DMS79 (cell line): ENCODE measurements at places on chromosomes 5 and 9.

- DNase-seq, result no peak
Observed at GRCh38 chr9:33381231-33381791, 21.1 kb downstream of the AQP7 start.

DNA sequence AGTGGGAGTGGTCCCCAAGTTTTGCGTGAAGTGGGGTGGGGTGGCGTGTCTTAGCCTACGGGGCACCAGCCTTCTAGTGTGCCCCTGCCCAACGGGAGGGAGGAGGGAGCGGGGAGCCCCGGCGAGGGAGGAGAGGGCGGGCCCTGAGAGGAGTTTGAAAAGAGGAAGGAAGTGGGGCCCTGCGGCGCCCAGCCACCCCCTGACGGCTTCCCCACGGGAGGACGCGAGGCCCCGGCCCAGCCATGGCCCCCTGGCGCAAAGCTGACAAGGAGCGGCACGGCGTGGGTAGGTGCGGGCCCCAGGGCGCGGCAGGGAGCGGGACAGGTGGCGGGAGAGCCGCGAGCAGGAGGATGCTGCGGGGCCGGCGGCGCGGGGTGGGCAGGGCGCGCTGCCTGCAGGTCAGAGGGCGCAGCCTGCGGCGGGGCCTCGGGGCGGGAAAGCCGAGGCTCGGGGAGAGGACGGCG, at the start of gene DOCK2:
Gene DOCK2 (plus strand): TSS at position 191 of the 464 bp plus-strand sequence. CDS start 52 bp downstream, at position 243.
- DNase-seq, result no peak

- no peak for DNase-seq
Observed at GRCh38 chr5:81534441-81534840, 140.5 kb upstream of the ACOT12 start.

DNA sequence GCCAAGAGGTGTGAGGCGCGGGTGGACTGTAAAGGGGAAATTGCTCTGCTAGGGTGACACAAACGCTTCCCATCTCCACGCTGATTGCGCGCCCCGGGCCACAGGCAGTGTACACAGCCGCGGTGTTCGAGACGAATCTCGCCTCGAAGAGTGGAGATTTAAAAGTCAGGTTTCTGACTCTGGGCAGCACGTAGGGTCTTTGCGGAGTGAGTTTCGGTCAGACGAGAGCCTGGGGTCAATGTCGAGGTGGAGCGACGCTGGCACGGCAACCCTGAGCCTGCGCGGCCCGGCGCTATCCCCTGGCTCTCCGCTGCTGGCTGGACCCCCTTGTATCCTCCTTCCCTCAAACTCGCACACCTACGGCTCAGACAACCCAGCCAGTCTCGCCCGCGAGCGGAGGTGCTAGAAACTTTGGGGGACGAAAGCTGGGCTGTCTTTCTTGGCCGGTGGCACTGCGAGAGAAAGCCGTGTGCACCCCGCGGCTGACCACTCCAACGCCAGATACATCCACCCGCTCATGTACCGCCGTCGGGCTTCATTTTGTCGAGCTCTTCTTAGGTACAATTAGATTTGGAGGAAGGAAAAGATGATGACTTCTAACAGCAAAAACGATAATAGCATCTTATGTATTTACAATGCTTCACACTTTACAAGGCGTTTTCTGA, 5.4 kb upstream of the FOXB2 start:
- DNase-seq, result no peak

DNA sequence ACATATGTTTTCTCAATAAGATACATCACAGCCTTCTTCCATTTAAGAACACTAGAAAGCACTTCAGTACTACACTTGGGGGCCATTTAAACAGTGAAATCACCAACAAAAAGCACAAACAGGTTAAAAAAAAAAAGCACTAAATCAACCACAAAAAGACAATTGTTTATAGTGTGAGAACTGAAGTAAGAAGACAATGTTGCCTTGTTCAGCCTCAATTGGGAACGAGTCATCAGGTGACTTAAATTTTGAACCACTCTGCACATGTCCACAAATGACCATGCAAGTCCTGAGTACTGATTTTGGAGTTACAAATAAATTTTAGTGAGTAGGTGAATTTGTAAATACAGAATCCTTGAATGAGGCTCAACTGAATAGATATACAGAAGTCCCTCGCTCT, 37.2 kb upstream of the HNRNPA0 start:
- no peak for DNase-seq

DNA sequence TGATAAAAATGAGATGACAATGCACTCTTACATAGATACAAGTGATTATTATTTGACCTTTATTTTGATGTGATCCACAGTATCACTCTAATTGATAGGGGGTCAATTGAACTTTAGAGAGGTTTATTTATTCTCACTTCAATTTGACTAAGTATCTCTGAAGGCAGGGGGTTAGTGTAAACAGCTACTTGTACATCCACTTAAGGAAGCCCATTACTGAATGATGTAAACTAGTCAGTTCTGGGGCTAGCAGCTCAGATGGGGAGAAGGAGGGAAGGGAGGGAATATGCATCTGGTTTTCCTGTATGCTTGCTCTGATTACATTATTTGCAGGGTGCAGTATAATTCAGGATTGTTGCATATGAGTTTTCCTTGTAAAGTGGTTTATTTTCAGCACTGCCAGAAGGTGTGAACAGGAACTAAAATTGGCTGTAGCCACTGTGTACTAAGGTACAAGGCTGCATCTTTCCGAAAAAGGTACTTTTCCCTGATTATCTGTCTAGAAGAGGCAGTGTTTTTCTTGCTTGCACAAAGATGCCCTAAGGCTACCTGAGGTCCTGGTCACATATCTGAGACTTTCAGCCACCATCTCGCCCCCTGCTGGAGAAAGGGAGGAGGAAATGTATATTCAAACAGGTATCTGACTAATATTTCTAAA, 51.2 kb downstream of the MRPS27 start:
- DNase-seq, result no peak

- no peak for DNase-seq
Observed at GRCh38 chr9:74218385-74219063, 278.6 kb upstream of the RORB start.

- DNase-seq, result no peak
Observed at GRCh38 chr5:81014348-81014747, 54.2 kb downstream of the RASGRF2 start.

DNA sequence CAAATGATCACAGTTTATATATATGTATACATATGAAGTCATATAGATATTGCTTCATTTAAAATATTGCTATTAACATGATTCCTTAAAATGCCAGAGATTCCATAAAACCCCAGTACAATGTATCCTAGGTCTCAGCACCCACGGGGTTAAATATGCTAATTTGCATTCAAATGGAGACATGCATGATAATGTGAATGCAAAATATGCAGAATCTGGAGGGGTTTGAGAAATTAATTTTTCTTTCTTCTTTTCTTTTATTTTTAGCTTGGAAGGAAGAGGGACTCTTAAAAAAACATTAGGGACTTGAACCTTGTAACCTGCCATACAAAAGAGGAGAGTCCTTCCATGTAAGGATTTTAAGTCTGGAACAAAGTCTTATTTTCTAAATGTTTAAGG, 211.9 kb downstream of the MEF2C start:
- no peak for DNase-seq

DNA sequence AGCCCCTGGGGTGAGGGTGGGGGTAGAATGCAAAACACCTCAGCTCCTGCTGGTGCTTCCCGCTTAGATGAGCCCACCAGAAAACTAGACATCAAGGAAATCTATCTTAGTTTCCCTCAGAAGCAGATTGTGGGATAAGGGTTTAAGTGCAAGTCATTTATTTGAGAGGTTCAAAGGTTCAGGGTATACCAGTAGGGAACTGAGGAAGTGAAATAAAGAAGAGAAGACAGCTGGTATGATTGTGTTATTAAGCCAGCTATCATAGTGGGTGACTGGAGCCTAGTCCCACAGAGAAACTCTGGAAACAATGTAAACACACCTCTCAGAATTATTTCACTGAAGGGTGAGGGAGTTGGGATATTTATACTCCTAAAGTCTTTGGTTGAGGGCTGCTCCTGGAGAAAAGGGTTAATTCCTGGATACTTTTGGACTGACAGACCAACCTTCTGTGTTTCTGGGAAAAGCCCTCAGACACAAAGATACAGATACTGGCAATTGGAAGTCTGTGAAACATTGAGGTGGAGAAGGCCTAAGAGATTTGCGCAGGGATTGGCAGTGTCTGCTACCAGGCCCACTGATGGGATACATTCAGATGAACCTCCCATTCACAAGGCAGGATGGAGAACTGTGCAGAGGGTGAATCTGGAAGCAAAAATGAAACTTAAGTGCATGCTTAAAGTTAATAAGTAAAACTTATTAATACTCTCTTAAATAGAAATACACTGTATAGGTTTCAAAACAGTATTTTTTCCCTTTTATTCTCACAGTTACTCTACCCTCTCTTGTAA, 6.4 kb upstream of the DCTN4 start:
- no peak for DNase-seq

- no peak for DNase-seq
Observed at GRCh38 chr9:137027369-137028262, at the start of gene ABCA2. ABCA2 (minus strand) TSS chr9:137028237; CDS start chr9:137028140, 97 bp downstream.

DNA sequence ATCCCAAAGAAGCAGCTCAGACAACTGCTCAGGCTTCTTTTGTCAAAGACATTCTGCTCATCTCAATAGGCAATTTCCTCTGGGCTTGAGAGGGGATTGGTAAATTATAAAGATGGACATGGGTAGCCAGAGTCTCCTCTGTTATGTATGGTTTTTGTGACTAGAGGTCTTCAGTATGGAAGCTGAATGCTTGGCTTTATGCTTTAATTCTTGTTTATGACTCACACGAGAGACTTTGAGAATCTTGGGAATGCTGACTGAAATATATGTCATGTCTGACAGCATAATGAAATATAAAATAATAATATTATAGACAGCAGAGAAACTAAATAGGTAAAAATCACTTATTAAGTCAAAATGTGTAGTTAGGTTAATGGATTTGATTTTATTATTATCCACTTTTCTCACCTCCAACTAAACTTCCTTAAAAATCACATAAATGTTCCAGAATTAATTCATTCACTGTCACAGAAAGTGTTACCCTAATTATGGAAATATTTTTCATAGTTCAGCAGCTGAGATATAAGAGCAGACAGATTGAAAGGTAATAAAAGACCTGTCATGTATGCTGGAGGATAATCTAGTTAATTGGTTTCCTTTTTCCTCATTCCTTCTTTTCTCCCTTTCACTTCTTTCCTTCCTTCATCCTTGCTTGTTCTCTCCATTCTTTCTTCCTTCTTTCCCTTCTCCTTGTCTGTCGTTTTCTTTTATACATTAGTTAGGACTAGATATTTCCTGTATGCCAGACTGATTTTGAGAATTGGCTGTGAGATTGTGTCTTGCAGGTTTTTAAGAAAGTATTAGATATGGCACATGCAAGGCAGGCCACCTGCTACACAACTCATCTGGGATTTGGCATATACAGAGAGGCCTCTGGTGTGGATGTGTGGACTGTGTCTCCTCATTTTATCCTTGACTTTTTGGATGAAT, 1866.1 kb upstream of the NUDT12 start:
- no peak for DNase-seq

DNA sequence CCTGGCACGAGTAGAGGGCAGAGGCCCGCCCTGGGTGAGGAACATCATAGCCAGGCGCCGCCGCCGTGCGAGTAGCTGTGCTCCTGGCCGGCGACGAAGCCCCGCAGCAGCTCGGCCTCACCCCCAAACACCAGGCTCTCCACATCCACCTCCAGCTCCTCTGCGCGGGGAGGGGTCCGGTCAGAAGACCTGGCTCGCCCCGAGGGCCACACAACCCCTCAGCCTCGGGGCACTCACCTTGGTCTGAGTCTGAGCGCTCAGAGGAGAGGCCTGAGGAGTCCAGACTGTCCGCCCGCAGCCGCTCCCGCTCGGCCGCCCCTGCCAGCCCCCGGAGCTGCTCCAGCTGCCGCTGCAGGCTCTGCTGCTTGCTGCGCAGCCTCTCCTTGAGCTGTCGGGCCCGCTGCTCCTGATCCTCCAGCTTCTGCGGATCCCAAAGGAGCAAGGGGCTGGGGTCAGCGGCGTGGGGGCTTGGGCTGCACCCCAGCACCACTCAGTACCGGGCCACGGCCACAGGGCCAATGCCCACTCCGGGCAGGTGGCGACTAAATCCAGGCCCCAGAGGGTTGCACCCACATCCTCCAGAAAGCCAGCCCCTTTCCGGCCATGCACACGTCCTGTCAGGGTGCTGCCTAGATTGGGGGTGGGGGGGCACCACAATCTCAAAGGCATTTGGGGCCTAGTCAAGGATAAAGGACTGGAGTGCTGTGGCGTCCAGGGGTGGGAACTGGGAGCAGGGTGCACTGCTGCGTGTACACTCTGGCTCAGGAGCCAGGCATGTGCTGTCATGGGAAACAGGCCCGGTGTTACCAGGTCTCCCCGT, 3.9 kb downstream of the MXD3 start:
- DNase-seq, result no peak

- no peak for DNase-seq
Observed at GRCh38 chr9:135611142-135611874, 28.0 kb downstream of the GLT6D1 start.

GRCh38 chr9:105860516-105860915, 166.2 kb downstream of the TMEM38B start:
- DNase-seq, result no peak

DNA sequence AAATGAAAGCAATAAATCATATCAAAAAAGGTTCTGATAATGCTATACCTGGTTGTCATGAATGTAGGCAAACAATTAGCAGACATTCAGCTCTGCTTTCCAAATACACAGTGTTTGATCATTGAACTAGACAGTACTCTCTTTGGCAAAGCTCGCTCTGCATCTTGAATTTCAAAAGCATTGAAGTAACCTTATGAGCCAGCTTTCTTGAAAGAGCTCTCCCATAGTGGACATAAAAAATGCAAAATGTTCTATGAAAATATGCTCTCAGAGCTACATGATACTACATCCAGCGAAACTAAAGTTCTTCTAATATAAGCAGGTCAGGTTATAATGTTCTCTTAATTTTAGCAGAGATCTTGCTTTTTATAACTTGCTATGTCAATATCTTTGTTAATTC, 533.4 kb downstream of the CSNK1G3 start:
- DNase-seq, result no peak

DNA sequence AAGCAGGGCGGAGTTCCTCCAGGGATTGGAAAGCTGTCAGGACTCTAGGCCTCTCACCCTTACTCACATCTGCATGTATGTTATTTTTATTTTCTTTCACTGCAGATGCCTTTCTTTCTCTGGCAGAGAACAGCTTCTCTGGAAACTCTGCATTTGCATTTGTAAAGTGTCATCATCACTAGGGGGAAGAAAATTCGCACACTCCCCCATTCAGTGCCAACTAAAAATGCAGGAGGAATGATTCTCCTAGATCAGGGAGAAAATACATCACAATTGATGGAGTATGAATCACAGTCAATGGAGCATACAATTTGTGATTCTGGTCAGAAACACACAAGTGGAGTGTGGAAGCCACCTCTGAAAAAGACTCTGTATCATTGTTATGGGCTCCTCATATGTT, 351.4 kb upstream of the FTMT start:
- no peak for DNase-seq

- no peak for DNase-seq
Observed at GRCh38 chr5:139402561-139403158, 1.2 kb downstream of the SPATA24 start.
